ENCODE measurements at places on chromosomes 2 and 18.

DNA sequence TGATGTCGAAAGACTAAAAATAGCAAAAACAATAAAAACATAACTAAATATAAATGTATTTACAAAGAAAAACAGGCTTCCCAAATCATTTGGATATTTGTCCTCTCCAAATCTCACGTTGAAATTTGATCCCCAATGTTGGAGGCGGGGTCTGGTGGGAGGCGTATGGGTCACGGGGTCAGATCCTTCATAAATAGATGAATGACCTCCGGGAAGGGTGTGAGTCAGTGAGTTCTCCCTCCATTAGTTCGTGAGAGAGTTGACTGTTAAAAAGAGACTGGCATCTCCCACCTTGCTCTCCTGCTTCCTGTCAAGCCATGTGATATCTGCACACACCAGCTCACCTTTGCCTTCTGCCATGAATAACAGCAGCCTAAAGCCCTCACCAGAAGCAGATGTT lies 703.0 kb downstream of the TMEM182 start:
- no peak for DNase-seq

DNA sequence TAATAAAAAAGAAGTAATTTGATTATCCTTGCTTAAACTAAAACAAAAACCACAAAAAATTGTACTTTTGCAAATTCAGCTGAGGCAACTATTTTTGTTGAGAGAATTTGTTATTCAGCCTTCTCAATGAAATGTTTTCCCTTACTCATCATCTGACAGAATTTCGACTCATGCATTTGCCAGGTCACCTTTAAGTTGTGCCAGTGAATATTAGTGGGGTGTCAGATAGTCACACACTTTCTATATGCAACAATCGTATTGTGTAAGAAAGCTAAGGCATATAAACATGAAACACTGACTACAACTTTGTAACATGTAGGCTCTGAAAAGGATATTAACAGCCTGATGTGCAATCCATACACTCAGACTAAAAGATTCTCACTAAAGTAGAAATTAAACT lies 1653.1 kb upstream of the SLC39A10 start:
- DNase-seq: no peak

GRCh38 chr2:163548970-163549369 lies 186.8 kb downstream of the FIGN start:
- no peak for DNase-seq

GRCh38 chr2:43276266-43276941 lies 50.0 kb upstream of the ZFP36L2 start:
- DNase-seq: no peak

DNA sequence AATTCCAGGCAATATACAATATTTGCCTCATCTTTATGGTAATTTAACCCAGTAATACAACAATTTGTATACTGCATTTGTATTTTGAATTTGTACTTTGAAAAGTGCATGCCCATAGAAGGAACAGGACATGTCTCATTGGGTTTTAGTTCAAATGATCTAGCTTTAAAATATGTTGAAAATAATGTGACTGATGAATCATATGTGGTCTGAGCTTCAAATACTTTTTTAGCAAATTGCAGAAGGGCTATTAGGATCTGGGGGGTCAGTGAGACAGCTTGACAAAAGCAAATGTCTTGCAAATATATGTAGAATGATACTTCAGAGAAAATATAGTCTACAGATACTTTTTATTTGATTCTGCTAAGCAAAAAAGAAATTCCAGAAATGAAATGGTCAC lies 248.9 kb downstream of the DCC start:
- DNase-seq: no peak

- no peak for DNase-seq
Measured at GRCh38 chr2:222523783-222524544, 99.6 kb downstream of the SGPP2 start.

GRCh38 chr18:61953161-61953560 lies 60.4 kb upstream of the RNF152 start:
- DNase-seq: no peak

DNA sequence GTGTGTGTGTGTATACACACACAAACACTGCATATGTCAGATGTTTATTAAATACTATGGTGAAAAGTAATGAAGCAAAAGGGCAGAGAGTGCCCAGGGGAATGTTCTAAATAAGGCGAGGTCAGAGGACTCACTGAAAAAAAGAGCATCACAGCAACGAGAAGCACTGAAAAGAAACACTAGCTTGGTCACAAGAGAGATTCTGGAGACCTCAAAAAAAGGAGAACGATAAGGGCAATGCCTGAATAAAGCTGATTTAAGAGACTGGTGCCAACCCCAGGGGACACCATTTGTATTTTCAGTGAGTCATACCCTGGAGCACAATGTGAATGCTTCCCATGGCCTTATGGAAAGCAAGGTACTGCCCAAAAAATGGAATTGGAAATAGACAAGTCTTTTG lies 14.5 kb downstream of the SLC40A1 start:
- DNase-seq: no peak

- no peak for DNase-seq
Measured at GRCh38 chr2:200034816-200035215, 79.4 kb downstream of the MAIP1 start.

DNA sequence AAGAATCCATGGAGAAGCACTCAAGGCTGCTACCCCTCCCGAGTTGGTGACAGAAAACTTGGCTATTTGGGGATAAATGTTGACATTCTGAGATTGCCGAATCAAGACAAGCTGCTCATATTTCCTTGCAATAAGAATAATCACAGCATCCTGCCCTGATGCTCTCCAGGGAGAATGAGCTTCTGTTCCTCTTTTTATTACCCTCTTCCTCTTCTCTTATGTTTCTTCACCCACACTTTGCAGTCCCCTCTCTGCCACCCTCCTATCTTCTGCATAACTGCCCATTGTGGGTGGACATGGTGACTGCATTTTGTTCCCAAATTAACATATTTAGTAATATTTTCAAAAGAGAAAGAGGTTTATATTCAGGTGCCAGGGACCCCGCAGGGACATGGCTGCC lies 11.9 kb upstream of the MSGN1 start:
- no peak for DNase-seq

- DNase-seq: no peak
Measured at GRCh38 chr2:190183539-190183938, 121.0 kb upstream of the MSTN start.

DNA sequence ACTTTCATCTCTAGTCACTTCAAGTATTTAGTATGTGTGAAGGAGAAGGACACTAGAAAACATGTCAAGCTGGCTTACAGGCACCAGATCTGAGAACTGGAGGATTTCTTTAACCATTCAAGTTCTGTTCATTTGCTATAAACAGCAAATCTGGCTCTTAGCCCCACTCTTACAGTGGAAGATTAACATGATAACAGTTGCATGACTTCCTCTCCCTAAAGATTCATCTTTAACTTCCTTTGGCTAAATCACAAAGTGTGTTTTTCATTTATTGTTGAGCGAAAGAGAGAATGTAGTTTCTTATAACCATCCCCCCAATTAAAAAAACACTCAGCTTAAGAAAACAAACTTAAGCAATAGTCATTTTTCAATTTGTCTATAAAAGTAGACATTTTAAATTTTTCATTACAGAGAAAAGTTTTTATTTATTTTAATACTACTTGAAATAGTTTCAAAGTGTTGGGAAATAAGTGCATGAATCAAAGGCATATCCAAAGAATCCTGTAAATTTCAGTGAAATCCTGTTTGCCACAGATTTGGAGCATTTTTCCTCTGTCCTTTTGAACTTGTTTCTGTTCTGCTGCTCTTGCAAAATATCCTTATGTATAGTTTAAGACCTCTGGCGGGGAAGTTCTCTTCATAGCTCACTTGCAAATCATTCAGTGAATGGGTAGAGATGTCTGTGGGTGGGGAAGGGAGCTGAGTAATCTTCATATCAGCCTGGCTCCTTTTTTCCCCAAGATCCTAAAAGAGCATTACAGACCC lies 241.0 kb upstream of the RBBP8 start:
- DNase-seq: no peak

DNA sequence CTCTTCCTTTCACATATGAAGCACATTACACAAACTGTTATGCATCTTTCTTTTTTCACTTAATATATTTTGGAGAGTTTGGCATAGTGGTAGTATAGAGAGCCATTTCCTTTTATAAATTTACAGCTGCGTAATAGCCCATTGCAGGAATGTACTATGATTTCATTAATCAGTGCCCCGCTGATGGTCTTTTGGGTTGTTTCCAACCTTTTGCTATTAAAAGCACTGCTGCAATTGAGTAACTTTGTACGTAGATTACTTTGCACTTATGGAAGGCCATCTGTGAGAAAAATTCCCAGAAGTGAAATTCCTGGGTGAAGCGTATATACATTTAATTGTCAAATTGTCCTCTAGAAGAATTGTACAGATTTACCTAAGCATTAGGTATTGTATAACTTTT lies 565.3 kb upstream of the ZNF804A start:
- no peak for DNase-seq

DNA sequence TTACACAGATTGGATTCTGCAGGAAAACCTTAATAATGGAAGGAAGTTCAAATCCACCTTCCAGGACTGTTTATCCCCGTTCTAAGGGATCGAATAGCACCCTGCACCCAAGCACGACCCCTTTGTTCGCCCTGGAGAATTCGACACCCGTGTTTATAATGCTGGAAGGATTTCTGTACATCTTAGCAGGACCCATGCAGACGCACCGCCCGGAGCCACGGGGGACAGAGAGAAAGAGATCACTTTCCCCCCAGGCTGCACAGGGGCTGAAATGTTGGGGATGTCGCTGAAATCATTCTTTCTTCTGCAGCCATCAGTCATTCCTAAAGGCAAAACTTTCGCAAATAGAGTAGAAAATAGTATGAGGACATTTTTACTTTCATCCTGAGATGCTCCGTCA lies 238.7 kb upstream of the SALL3 start:
- no peak for DNase-seq

GRCh38 chr2:19847486-19847885 lies 54.3 kb downstream of the TTC32 start:
- no peak for DNase-seq

DNA sequence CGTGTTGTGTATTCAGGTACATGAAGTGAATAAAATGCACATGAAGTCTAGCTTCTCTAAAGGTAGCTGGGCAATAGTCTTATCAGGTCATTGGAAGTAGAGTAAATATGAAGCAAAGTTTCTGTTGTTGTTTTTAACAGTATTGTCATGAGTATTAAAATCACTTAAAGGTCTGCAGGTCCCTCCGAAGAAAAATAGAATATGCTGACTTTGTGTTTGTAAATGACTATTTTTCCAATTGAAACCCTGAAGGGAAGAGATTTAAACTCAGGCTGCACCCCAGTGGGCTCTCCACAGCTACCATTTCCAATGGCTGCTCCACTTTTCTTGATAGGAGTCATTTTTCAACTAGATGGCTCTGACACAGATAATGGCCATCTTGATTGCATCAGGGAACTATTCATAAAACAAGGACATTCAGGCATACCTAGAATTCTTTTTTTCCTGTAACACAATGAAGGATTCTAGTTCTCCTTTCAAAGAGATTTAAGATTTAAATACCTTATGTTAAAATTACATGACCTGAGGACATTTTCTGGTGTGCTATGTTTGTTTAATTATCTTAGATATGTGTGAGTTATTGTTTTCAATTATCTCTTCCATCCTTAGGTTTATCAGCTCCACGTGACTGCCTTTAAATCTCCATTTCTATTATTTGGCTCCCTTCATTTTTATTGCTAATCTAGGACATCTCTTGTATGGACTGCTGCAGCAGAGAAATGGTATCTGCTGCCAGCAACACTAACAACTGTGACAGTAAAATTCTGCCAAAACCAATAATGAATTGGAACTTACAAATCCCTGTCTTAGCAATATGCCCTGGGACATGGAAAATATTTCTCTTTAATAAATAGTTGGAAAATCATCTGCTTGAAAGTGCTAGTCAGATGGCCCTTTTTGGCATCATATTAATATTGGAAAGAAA lies 149.2 kb upstream of the NOSTRIN start:
- DNase-seq: no peak

DNA sequence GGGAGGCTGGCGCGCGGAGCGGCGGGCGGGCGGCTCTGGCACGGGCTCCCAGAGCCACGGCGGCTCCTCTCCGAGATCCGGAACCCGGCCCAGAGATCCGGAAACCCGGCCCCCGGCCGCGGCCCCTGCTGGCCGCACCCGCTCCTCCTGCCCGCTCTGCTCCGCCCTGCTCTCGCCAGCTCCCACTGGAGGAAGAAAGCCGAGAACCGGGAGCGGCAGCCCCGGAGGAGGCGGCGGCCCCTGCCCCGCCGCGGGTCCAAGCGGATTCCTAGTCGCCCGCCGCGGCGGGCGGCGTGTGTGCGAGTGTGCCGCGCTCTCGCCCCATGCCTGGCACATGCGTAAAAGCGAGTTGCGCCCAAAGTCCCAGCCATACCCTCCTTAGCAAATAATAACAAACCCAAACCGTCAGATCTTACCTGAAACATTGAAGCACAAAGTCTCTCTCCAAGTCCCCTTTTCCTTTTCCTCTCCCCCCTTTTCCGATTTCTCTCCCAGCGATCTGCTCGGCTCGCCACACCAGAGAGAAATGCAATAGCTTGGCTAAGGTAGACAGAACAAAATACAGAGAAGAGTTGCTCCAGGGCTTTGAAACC lies 108.7 kb upstream of the KCTD1 start:
- no peak for DNase-seq

GRCh38 chr2:156486614-156487013 lies 50.4 kb downstream of the GPD2 start:
- DNase-seq: no peak

- no peak for DNase-seq
Measured at GRCh38 chr2:133952420-133952819, 301.5 kb upstream of the MGAT5 start.

DNA sequence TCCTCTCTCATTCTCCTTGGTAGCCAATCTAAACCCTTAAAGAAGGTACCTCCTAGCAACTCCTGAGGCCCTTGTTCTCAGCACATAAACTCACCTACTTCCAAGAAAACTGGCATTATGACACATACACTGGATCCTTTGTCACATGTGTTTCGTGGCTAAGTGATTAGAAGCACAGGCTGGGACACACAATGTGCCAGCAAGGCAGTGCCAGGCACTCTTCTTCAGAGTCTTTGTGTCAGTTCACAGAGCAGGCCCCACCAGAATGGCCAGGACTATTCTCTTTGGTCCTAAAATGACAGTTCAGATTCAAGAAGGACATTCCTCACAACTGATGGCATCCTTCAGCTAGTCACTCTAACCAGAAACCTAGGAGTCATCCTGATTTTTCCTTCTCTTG lies 40.3 kb downstream of the SMC6 start:
- no peak for DNase-seq

DNA sequence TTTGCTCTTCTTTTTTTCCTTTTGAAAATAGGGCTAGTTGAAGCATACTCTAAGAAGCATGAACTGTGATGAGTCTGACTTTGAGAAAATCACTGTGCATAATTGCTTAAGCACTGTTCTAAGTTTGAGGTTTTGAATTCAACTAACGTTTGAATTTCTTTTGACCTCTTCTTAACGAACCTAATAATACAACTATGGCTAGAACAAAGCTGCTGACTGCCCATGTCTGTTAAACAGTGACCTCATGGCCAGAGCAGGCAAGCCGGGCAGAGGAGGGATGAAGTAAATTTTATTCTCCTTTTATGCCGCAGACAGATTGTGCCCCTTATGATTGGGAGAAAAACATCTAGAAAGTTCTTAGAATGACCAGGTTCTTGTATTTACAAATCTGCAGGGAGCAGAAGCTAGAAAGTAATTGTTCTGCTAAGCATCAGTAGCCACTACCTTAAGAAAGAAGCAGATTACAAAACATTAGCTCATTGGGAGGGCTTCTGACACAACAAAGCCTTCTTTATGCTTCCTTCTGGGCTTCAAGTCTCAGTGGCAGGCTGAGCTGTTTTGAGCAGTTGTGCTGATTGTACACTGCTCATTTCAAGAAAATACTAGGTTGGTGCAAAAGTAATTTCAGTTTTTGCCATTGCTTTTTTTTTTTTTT lies 97.8 kb upstream of the RASGRP3 start:
- no peak for DNase-seq

Data from stimulated activated CD4-positive, alpha-beta T cell treated with anti-CD3 and anti-CD28 coated beads, Interleukin-1b, Interleukin-23, amount 100 ng/mL, for 1 hour (primary cell).